ENCODE measurements at places on chromosomes 2 and 18. TPM values are rescaled to one million over a fixed set of nuclear protein-coding genes. Genes with fewer than 3 reads are reported as not detected.

DNA sequence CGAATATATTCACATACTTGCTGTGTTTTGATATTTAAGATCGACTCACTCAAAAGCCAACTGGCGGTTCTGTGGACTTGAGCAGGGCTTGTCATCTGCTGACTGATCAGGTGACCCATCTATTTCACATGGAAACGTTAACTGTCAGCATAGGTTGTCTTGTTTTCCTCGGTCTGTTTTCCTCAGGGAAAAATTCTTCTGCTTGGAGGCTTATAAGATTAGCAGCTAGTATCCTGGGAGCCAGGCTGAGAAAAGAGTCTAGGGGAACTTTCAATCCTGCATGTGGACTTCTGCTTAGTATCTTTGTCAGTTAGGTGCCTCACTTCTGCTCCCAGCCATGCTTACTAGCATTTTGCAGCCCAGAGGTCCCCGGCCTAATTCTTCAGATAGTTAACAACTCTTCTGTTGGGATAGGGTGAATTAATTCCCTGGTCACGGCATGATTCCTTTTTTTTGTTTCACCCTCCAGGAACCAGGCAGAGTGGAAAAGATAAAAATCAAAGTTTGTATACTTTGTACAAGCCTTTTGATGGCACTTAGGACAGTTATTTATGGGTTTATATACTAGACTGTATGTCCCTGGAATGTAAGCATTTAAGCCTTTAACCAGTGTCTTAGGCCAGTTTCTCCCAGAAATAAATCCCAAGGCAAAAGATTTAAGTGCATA lies 226.0 kb downstream of the GULP1 start:
- DNase-seq = no peak

TCF23 gene
- polyA plus RNA-seq = 0.21 TPM

DNA sequence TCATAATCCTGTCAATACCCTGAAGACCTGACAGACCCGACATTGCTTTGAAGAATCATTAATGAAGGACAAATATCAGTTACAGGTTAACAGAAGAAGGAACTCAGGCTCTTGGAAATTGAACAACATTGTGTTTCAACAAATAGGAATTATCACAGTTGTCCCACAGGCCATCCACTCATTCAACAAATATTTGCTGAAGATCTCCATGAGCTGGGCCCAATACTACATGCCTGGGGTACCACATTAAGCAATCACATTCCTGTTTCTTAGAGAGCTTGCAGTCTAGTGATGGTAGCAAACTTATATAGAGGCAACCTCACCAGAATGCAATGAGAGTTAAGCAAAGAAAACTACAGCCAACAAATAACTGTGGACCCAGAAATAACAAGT lies 671.6 kb upstream of the ACVR2A start:
- DNase-seq = no peak

GRCh38 chr2:37781028-37781427 lies 109.6 kb upstream of the CDC42EP3 start:
- peak; percentile 69 for DNase-seq

MAT2A gene
- 153 TPM for polyA plus RNA-seq

- peak; percentile 53 for DNase-seq
Measured at GRCh38 chr2:133602538-133602937, 34.3 kb upstream of the NCKAP5 start.

GRCh38 chr2:218732761-218733158 lies 22.1 kb downstream of the TTLL4 start:
- no peak for DNase-seq

GRCh38 chr2:65232636-65233035 lies 5.0 kb downstream of the ACTR2 start:
- peak; percentile 75 for DNase-seq

DNA sequence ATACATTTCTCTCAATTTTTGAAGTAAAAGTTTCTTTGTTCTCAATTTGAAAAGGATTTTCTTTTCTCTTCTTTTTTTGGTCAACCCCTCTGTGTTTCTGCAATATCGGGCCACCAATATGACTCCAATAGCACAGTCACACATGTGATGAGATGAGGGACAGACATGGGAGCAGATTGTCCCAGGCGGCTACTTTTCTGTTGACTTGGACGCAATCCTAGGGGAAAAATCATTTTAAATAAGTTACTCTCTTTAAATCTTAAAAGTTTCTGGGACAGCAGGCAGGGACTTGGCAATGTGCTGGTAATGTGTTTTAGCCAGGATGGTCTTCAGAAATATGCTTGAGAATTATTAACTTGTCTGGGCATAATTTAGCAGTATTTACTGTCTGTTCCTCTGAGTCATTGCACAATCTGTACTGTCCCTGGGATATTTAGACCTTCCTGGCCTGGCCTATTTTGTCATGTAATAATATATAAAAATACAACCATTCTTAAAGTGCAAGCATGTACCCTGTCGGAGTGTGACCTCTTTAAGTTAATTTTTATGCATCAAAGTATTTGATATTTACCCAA lies 388.5 kb upstream of the FANCL start:
- DNase-seq = no peak

- DNase-seq = no peak
Measured at GRCh38 chr2:197879812-197880408, 75.5 kb downstream of the PLCL1 start.

ZNF142 gene
- polyA plus RNA-seq = 11.2 TPM

CFAP65 gene
- polyA plus RNA-seq = not detected

DNA sequence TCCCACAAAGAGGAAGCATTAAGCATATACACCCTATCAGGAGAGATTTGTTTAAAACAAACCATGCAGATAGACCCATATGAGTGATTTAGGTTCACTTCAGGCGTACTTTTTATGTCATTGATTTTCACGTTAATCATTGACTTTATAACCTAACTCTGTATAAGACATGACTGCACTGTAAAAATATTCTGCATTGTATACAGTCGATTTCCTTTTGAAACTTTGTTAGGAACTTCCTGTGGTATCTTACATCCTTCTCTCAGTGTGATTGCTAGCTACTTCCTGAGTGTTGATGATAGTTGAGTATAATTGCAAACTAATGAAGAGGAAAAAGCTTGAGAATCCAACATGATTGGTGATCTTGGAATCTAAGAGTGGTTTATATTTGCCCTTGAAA lies 69.4 kb downstream of the XIRP2 start:
- DNase-seq = no peak

DNA sequence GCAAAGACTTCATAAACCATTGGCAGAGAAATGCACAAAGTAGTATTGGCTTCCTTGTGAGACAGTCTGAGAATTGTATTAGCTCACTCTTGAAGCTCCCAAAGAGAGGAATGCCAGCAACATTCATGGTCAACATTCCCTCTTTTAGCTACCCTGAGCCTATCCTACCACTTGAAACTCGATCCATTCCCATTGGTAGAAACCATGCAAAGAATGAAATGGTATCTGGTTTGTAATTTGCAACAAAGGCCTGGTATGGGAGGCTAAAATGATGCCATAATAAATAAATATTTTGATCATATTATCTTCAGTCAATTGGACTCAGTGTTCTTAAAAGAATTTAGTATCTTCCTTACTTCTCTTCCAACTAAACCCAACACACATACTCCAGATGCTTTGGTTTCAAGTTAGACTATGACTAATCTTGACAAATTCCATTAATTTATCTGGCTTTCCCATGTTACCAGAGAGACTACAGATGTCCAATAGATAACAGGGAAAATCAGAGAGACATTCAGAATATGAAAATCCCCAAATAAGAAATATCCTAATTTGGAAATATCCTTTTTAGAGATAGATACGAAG lies 102.9 kb downstream of the DHRS9 start:
- DNase-seq = no peak

- DNase-seq = no peak
Measured at GRCh38 chr2:225120186-225120585, 77.9 kb upstream of the DOCK10 start.

DNA sequence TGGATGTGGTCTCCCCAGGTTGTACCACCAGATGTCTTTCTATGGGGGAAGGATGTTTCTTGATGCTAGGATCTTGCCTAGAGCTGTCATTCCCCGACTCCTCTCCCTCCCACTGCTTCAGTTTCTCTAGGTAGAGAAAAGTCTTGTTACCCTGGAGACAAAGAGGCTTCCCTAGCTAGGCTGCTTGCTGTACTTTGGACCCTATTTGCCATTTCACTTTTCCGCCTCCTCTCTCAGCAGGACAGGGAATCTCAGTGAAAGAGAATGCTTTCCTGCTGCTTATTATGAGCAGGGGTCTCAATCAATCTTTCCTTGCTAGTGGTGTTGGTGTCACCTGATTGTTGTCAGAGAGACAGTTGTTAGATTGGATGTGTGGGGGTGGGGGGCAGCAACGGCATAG lies 818.8 kb upstream of the GYPC start:
- DNase-seq = no peak

GRCh38 chr2:176269319-176270099 lies at the start of gene MTX2:
Gene MTX2, plus strand, starts transcription at chr2:176269442. Its CDS starts 188 bp downstream, at chr2:176269630.
- peak; percentile 70 for DNase-seq

ZNF385B gene
- polyA plus RNA-seq = 13.7 TPM

DNA sequence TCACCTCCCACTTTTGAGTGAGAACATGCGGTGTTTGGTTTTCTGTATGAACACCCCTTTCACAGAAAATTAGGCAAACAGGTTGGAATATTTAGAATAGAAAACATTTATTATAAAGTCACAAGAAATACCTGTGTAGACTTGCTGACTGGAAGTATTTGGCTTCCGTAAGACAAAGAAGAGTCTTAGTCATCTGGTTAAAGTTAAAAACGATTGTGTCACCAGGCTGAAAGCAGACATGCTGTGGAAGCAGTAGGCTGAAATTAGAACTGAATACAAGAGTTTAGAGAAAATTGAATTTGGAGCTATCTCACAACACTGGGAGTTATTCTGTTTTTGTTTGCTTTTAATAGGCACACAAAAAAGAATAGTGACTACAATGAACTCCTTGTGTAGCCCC lies 16.2 kb upstream of the CLASP1 start:
- DNase-seq = no peak

DNA sequence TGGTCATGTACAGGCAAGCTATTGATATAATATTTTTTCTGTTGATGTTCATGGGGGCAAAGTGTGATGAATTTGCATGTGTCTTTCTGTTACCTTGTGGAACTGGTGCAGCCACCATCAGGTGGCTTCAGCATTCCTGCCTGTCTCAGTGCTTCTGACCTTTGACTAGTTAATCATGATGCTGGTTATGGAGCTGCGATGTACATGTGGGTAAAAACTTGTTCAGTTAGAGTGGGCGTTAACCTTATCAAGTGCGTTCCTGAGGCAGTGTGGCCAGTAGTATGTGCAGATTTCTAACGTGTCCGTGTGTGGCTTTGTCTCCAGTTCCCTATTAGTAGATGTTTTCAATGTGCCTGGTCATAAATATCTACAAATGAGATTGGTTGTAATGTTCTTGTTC lies 127.4 kb upstream of the ZSWIM2 start:
- no peak for DNase-seq

DNA sequence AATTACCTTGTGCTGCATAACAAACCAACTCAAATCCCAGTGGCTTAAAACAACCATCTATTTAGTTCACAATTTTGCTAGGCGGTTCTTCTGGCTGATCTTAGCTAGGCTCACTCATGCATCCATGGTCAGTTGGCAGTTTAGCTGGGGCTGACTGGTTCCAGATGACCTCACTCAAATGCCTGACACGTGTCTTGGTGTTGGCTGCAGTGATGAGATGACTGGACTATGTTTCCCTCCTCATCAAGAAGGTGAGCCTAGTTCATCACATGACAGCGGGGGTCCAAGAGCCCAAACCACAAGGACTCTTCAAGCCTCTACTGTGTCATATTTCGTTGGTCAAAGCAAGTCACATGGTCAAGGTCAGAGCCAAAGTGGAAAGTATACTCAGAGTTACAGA lies 42.7 kb upstream of the ACTR3 start:
- no peak for DNase-seq

DNA sequence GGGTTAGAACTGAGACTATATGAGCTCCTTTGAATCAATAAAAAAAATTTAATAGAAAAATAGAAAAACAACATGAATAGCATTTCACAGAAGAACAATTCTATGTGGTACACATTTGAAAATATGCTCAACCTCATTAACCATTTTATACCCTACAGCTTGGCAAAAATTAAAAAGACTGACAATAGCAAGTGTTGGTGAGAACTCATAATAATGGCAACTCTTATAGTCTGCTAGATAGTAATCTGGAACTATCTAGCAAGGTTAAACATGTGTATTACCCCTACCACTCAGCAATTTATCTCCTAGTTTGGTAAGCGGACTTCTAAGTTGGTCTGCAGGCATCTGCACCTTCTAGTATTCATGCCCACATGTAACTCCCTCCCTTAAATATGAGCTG lies 67.8 kb downstream of the CYBRD1 start:
- no peak for DNase-seq

CTAGE1 gene
- polyA plus RNA-seq = not detected

GRCh38 chr2:71815701-71816474 lies 331.8 kb downstream of the CYP26B1 start:
- no peak for DNase-seq

GRCh38 chr2:96547203-96547641 lies 10.7 kb downstream of the ARID5A start:
- DNase-seq = no peak

DNA sequence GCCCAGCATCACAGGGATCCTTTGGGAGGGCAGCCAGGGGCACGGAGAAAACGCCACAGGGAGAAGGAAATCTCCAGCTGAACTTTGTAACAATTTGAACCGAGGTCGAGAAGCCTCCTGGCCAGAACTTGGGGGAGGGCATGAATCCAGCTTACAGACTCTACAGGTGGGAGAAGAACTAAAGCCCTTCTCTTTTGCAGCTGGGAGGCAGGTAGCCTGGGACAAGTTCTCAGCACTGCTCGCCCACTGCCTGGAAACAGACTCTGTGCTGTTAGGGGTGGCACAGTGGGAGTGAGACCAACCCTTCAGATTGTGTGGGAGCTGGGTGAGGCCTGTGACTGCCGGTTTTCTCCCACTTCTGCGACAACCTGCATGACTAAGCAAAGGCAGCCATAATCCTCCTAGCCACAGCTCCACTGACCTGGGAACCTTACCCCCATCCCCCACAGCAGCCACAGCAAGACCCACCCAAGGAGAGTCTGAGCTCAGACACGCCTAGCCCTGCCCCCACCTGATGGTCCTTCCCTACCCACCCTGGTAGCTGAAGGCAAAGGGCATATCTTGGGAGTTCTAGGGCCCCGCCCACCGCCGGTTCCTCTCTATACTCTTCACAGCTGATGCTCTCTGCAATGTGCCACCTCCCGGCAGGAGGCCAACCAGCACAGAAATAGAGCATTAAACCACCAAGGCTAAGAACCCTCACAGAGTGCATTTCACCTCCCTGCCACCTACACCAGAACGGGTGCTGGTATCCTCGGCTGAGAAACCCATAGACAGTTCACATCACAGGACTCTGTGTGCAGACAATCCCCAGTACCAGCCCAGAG lies 136.0 kb upstream of the SIX2 start:
- no peak for DNase-seq

CDH2 gene
- polyA plus RNA-seq = 6.7 TPM

GRCh38 chr18:55110436-55110835 lies 151.2 kb upstream of the CCDC68 start:
- no peak for DNase-seq

- DNase-seq = no peak
Measured at GRCh38 chr2:54457323-54458023, 1.3 kb downstream of the SPTBN1 start.

DNA sequence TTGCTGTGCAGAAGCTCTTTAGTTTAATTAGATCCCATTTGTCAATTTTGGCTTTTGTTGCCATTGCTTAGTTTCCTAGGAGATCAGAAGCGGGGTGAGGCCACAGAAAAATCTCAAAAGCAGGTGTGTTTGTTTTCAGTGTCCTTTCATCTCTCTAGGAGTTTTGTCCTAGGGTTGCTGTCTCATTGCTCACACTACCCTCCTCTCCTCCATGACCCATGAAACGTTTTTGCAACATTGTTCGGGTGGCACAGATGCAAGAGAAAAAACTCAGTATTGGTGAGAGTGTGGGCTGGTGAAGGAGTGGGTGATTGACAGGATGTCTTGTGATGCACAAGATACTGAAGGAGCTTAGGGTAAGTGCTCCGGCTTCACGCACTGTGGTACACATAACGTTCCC lies 103.6 kb downstream of the LYPD1 start:
- DNase-seq = no peak

NAT8 gene
- 0.43 TPM for polyA plus RNA-seq
